Activated naive CD8-positive, alpha-beta T cell treated with anti-CD3 and anti-CD28 coated beads, Interleukin-2, amount 50 U/mL, for 24 hours (primary cell): ENCODE measurements at places on chromosomes 16 and 17.

DNA sequence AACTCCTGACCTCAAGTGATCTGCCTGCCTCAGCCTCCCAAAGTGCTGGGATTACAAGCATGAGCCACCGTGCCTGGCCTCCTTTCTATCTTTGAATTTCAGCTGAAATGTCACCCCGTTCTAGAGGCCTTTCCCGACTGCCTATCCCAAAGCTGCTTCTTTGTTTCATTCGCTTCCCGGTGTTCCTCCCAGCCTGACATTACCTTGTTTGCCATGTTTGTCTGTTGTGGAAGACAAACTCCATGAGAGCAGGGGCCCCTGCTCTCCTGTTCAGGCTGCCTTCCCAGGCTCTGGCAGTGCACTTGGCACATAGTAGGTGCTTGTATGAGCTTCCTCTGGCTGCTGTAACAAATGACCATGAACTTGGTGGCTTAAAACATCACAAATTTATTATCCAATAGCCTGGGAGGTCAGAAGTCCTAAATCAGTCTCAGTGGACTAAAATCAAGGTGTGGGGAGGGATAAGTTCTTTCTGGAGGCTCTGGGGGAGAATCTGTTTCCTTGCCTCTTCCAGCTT, 2.6 kb upstream of the CCL22 start:
- DNase-seq, result no peak

- peak; percentile 81 for DNase-seq
These were observed 26.2 kb upstream of the OSGIN1 start for GRCh38 chr16:83926726-83927397.

- DNase-seq, result no peak
These were observed 145.9 kb downstream of the HS3ST3B1 start for GRCh38 chr17:14446825-14447224.

DNA sequence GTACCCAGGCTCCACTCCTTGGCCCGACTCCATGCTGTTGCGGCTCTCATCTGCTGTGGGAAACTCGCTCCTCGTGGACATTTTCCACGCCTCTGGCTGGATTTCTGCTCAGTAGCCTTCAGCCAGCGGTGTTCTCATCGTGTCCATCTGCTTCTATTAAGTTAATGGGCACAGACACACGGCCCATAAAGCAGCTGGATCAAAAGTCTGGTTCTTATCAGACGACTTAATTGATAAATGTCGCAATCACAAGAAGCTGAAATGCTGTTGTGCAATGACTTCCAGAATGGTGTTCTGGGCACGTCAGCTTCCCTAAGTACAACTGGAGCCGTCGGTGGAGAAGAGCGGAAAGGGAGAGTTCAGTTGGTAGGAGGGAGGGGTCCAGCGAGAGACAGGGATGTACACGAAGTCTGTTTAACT, 211.7 kb upstream of the CHMP6 start:
- DNase-seq, result no peak

GRCh38 chr16:85800321-85800669, 800 bp downstream of the COX4I1 start:
- no peak for DNase-seq

- DNase-seq, result no peak
These were observed 329 bp downstream of the KPNB1 start for GRCh38 chr17:47649972-47650524.

DNA sequence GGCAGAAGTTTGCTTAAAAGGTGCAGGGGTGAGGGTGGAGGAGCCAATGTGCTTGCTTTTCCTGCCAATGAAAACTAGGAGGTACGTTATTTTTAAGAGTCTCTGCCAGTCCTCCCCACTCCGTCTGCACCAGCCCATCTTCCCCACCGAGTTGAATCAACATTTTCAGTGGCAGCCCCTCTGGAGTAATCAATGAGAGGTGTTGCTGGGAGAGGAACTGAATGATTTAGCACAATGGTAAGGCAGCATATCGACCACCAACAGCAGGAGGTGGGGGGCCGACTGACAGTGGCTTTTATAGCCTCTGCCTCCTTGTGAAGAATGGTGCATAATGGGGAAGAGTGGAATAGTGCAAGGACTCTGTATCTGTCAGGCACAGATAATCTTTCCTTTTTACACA, 1465.0 kb upstream of the GOT2 start:
- DNase-seq, result no peak

DNA sequence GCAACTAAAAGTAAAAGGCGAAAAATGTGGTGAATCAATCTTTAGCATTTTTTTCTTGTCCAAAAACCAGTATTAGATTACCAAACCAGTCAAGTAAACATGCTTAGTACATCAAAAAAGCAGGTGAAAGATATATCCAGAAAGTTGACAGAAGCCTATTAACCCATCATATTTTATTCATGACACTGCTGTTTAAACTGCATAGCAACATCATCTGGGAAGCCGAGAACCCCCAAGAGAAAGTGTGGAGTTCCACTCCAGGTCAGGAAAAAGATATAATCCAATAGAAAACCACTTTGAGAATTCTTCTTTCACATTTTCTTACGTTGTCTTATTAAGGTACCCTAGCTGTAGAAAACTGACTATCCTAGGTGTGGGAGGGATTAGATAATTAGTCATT, 466.8 kb upstream of the CDH8 start:
- DNase-seq, result no peak

- no peak for DNase-seq
These were observed 1.7 kb downstream of the STH start for GRCh38 chr17:46000757-46001156.

DNA sequence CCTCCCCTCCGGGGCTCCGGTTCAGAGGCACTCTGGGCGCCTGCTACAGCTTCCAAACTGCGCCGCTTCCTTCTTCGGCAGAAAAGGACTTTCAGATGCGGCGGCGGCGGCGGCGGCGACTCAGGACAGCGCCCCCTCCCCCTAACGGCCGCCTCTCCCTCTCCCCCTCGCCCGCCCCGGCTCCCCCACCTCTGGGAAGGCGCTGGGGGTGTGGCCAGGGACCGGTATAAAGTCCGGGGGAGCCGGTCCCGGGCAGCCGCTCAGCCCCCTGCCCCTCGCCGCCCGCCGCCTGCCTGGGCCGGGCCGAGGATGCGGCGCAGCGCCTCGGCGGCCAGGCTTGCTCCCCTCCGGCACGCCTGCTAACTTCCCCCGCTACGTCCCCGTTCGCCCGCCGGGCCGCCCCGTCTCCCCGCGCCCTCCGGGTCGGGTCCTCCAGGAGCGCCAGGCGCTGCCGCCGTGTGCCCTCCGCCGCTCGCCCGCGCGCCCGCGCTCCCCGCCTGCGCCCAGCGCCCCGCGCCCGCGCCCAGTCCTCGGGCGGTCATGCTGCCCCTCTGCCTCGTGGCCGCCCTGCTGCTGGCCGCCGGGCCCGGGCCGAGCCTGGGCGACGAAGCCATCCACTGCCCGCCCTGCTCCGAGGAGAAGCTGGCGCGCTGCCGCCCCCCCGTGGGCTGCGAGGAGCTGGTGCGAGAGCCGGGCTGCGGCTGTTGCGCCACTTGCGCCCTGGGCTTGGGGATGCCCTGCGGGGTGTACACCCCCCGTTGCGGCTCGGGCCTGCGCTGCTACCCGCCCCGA, at the start of gene IGFBP4:
Gene IGFBP4 (plus strand): TSS at position 255 of the 792 bp plus-strand sequence. CDS start 286 bp downstream, at position 541.
- peak; percentile 78 for DNase-seq

DNA sequence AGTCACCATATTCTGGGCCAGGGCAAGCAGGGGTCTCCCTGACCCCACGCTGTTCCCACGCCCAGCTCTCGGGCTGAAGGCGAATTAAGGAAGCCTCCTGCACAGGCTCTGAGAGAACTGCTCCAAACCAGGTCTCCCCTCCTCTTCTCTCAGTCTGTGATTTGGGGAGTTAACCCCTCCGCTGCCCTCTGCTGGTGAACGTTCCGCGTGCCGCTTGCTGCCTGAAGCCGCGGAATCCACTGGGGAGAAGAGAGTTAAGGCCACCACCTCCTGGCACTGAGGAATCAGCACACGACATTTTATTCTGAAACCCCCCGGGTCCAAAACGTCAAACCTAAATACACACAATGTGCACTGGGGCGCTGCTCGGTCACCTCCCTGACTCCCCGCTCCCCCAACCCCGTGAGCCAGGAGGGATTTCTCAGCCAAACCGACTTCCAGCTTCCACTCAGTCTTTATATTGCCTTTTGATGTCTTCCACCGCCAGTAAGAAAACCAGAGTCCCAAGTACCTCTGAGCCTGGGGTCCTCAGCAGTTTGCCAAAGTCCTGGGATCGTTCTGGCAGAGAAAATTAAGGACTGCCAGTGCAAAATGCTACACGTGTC, 54.4 kb upstream of the RCVRN start:
- peak; percentile 59 for DNase-seq
